ENCODE measurements at places on chromosomes 12 and 14. TPM values are rescaled to one million over a fixed set of nuclear protein-coding genes. Genes with fewer than 3 reads are reported as not detected.
A peak's percentile ranks its signal among the peaks of the same experiment; 100 is the strongest.

PFKM gene
- total RNA-seq = 87.3 TPM

SLC8A3 gene
- total RNA-seq = 0.79 TPM

DNA sequence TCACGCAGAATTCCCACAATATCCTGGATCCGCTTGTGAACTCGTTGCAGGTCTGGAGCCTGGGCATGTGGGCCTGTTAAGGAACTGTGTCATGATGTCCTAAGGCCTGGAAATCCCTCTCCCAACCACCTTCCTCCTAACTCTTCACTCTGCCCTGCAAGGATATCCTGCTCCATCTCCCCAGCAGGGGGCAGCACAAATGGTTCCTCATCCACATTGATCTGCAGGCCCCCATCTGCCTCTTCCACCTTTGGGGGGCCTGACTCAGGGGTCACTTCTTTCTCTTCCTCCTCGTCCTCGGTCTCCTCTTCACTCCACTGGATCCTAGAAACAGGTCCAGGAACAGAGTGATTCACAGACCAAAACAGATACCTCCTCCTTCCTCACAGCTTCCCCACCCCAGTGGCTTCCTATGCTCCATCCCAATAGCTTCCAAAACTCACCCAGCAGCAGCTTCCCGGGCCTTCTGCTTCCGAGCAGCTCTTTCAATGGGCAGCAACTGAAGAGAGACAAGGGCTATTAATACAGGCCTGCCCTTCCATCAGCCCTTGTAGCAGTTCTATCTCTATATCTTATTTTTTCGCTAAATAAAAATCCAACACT is 4.5 kb downstream of the NOP2 start:
- no peak overlapping the region for H3K27ac ChIP-seq
- H3K27me3 ChIP-seq = no peaks in the 10 kb centered on the region

- no peak overlapping the region for H3K27ac ChIP-seq
- H3K27me3 ChIP-seq = no peaks in the 10 kb centered on the region
- H3K36me3 ChIP-seq = peaks cover 38% of the 10 kb centered on the region
- DNase-seq = no peak
Observed at GRCh38 chr12:112234303-112234702, 108.9 kb downstream of the TRAFD1 start.

OR6C2 gene
- not detected for total RNA-seq

SELPLG gene
- total RNA-seq = 47.4 TPM

DNA sequence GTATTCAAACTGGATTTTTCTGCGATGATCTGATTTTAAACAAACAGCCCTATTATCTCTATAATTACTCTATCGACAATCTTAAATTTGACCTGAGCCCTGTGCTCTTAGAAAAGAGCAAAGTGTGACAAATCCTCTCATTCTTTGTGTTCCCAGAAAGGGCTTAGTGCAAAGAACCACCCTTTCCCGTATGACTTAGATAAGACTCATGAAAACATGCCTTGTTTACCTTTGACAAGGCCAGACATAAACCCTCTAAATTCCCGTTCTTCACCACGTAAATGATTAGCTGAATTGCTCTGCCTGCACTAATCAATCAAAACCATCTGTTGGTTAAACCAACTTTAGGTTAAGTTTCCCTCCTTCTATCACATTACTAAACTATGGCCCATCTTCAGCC is 285.7 kb upstream of the SEL1L start:
- H3K27ac ChIP-seq = no peak overlapping the region
- no peak for DNase-seq
- H3K4me1 ChIP-seq = no peaks in the 10 kb centered on the region
- H3K4me3 ChIP-seq = no peak overlapping the region

GRCh38 chr12:46131732-46132469 is 136.9 kb downstream of the SLC38A1 start:
- H3K36me3 ChIP-seq = no peaks in the 10 kb centered on the region
- H3K4me3 ChIP-seq = no peak overlapping the region
- H3K27ac ChIP-seq = no peak overlapping the region
- peaks cover 50% of the 10 kb centered on the region for H3K27me3 ChIP-seq
- DNase-seq = no peak
- H3K4me1 ChIP-seq = no peaks in the 10 kb centered on the region

KRT72 gene
- not detected for total RNA-seq

GALNT9 gene
- not detected for total RNA-seq

GRCh38 chr12:111238075-111238734 is 130.7 kb downstream of the PHETA1 start:
- no peaks in the 10 kb centered on the region for H3K4me1 ChIP-seq
- DNase-seq = no peak
- no peak overlapping the region for H3K4me3 ChIP-seq
- no peaks in the 10 kb centered on the region for H3K36me3 ChIP-seq

GRCh38 chr12:64612843-64613242 is 2.5 kb downstream of the RASSF3 start:
- H3K27me3 ChIP-seq = no peaks in the 10 kb centered on the region
- H3K4me3 ChIP-seq = peak overlapping the region; percentile 96
- peaks cover 29% of the 10 kb centered on the region for H3K36me3 ChIP-seq
- H3K27ac ChIP-seq = peak overlapping the region; percentile 93
- H3K4me1 ChIP-seq = peaks cover 48% of the 10 kb centered on the region
